ENCODE measurements at places on chromosomes 12 and 14.

DNA sequence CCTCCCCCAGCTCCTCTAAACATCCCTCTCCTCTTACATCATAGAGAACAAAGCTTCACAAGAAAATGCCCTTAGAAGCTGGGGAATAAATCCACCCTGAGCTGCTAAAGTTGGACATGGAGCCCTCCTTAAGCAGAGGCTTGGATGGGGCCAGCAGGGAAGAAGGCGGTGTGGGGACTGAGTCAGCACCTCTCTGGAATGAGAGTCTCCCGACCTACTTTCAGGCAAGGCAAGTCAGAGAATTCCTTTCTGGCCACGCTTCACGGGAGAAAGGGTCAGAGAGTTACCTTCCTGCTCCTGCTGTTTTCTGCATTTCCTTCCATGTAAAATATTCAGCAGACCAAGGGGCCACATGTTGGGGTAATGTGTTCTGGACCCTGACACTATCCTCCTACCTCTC is 113.3 kb upstream of the PRB2 start:
- DNase-seq, result no peak

GRCh38 chr14:90831821-90832220 is 15.6 kb upstream of the TTC7B start:
- no peak for DNase-seq

GRCh38 chr12:121719926-121720414 is 7.4 kb downstream of the TMEM120B start:
- no peak for DNase-seq

- DNase-seq, result no peak
Observed at GRCh38 chr12:24421759-24422158, 472.3 kb upstream of the SOX5 start.

DNA sequence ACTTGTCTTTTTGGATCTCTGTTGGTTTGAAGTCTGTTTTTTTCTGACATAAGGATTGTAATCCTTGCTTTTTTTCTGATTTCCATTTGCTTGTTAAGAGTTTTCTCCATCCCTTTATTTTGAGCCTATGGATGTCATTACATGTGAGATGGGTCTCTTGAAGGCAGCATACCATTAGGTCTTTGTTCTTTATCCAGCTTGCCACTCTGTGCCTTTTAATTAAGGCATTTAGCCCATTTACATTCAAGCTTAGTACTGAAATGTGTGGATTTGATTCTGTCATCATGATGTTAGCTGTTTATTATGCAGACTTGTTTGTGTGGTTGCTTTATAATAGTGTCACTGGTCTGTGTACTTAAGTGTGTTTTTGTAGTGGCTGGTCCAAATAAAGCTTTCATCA is 100.0 kb downstream of the CCDC91 start:
- DNase-seq, result no peak

- DNase-seq, result no peak
Observed at GRCh38 chr14:92514844-92515514, 1.4 kb downstream of the RIN3 start.

GRCh38 chr14:94345344-94346064 is 22.4 kb upstream of the SERPINA6 start:
- DNase-seq, result no peak

DNA sequence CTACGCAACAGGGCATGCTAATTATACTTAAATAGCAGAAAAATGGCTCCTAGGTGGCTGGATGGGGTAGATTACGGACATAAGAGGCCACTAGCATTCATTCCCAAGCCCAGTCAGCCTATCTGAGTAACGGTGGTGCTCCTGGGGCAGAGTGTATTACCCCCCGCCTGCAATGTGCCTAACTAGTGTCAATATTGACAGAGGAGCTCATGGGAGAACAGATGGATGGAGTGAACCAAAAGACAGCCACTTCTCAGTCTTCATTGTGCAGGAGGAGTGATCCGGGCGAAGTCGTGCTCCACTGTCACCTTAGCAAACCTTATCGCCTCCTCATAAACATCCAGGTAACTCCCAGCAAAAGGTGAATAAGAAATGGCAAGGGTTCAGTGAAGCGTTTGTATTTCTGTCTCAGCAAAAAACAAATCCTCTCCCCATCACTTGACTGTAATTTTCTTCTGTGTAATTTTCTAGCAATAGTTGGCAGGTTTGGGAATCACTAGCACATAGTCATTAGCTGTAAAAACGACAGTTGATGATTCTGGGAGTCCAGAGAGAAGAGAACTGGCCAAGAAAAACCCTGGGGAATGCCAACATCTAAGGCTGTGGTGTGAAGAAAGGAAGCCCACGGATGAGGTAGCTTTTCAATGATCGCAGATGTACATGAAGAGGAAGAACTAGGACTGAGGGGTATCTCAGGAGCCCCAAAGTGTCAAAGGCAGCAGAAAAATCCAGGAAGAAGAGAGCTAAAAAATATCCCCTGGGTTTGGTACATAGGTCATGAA is 126.6 kb upstream of the BCL2L14 start:
- no peak for DNase-seq

DNA sequence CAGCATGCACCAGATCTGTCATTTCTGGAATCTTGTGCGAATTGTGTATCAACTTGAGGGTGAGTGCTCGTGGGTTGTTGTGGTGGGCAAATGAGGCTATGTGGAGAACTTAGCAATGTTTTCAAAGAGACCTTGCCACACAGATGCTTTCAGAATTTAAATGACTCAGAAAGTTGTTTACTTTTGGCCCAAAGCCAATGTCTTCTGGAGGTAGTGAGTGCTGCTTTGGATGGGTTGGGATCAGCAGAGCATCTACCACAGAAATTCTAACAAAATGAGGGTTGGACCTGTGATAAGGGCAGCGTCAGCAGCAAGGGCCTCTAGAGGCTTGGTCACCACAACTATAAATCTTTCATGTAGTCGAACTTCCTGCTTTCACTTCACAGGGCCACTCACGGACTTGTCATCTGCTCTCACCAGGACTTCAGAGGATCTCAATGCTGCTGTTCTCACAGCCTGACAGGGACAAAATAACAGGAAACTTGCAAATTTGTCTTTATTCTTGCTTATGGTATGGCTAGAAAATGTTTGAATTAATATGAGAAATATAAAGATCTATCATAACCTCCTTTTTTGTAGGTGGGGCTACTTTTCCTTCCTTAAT is 111.4 kb downstream of the DACT1 start:
- no peak for DNase-seq

DNA sequence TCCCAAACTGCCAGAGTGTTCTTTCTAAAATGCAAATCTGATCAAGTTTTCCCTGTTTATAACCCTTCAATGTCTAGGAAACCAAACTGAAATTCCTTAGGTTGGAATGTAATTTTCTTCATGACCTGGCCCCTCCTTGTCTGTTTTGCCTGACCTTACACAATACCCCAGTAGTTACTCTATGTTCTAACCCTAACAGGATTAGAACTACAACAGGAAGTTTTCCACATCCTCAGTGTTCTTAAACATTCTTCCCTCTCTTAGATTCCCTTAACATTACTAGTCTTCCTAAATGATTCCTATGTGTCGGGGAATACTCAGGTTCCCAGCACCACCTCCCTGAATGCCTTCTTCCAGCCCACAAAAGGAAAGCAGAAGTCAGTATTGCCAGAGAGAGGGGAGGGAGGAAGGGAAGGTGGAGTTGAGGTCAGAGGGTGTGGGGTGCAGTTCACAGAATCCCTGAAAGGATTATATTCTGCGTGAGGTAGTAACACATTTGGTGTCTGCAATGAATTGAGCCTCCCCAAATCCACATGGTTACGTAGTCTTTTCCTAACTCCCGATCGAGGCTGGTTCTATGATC is 72.6 kb downstream of the BBS10 start:
- no peak for DNase-seq

DNA sequence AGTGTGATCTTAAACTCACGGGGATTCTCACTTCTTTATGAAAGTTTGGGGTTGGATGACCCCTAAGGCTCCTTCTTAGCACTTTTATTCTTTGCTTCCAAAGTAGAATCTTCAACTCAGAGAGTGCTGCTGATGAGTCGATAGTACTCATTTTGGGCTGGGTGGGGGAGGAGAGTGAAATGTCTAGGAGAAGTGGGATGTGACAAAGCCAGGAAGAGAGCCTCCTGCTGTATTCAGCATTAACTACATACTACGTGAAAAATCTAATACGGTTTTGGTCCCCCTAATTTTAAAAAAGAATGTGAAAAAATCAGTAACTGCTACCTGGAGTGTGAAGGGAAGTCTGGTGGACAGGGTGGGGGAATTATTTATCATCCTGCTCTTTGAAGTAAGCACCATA is 148.3 kb downstream of the SAMD4A start:
- DNase-seq, result no peak

- DNase-seq, result no peak
Observed at GRCh38 chr14:93970965-93971634, 5.3 kb downstream of the ASB2 start.

DNA sequence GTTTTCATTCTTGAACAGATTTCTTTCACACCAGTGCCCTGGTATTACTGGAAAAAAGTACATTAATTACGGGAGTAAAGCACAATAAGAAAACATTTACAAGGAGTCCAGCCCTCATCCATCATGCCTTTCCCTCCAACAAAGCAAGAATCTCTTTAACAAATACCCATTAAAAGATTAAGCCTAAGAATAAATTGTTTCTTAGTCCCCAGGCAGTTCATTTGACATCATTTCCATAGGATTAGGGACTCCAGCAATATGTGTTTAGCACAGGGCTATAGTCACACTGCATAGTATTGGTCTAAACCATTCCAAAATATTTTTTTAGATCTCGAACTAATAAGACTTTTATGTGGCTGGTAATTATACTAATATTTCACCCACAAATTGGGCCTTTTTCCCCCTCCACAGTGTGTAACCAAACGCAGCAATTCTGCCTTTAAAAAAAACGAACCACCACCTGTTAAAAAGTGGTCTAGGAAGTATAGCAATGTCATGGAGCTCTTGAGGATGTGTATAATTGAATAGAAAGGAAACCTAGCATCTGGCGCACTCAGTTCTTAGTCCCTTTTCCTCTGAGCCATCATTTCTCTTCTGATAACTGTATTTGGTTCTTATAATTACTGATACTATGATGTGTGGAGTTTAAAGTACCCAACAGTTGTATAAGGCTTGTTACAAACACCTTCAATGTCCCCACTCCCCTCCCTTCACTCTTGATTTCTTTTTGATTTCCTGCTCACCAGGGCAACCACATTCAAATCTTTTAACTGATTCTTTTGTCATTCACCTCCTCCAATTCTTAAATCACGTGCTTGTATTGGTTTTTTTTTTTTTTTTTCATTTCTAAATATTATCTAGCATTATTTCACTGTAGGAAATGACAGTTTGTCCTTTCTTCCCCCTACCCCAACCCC is 138.7 kb downstream of the ETV6 start:
- no peak for DNase-seq

- no peak for DNase-seq
Observed at GRCh38 chr12:27057543-27057942, 24.8 kb downstream of the C12orf71 start.

DNA sequence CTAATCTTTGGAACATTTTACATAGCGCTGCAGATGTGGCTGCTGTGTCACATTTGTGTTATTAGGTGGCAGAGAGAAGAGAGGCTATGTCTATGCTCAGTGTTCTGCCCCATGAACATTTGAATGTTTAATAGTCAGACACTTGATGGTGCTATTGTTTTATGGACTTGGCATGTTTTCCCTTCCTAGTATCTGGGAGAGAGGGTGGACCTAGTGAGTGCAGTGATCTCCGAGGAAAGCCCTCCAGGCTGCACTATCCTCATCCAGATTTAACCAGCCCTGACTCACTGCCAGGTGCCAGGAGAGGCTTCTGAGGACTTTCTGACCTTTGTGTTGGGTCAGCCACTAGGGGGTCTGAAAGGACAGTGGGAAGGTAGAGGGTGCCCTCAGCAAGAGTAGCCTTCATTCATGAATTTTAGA is 24.3 kb downstream of the ZFC3H1 start:
- DNase-seq, result no peak

- DNase-seq, result no peak
Observed at GRCh38 chr12:460261-461230, 807 bp downstream of the B4GALNT3 start.

- no peak for DNase-seq
Observed at GRCh38 chr12:14613718-14614117, 46.0 kb upstream of the PLBD1 start.

DNA sequence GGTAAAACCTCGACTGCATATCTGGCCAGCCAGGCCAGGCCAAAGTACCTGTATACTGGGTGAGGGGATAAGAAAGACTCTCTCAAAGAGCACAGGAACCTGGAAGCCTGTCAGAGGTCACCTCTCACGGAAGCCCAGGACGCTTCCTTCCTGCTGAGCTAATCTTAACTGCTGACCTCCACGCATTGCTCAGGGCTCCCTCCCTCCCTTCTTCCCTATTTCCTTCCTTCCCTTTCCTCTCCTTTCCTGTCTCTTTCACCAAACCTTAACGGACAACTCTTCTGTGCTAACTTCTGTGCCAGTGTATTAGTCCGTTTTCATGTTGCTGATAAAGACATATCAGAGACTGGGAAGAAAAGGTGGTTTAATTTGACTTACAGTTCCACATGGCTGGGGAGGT is 14.8 kb upstream of the RNASE10 start:
- no peak for DNase-seq

DNA sequence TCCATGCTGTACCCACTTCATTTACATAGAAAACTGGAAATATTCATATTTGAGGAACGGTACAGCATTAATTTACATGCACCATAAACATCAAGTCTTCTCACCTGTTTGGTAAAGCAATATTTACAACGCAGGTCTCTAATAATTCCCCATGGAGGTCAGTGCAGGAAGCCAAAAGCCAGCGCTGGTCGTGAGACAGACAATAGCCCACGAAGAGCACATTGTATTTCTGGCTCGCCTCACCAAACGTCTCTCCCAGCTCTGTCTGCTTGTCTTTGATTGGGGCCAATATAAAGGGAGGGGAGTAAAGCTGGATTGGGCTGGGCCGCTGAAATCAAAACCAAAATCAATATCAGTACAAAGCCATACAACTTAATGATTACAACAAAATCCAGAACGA is 302.1 kb downstream of the MED13L start:
- no peak for DNase-seq

DNA sequence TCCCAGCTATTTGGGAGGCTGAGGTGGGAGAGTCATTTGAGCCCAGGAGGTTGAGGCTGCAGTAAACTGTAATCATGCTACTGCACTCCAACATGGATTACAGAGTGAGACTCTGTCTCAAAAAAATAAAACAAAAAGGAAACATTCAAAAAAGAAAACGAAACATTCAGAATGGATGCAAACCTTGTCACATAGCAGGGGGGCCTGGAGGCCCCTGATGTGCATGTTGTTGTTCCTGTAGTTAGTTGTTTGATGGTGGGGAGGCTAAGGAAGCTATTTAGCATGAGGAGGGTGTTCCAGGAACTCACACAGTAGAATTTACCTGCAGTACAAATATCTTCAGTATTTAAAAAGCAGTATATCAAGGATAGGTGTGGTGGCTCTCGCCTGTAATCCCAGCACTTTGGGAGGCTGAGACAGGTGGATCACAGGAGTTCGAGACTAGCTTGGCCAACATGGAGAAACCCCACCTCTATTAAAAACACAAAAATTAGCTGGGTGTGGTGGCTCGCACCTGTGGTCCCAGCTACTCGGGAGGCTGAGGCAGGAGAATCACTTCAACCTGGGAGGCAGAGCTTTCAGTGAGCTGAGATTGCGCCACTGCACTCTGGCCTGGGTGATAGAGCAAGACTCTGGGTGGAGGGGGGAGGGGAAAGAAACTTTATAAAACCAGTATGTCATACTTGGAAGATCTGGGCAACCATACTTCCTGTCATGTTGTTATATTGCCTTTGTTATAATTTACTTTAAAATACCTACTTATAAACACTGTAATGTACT is 17.6 kb upstream of the AEBP2 start:
- DNase-seq, result no peak
